ENCODE measurements at places on chromosomes 2 and 18. TPM values are rescaled to one million over a fixed set of nuclear protein-coding genes. Genes with fewer than 3 reads are reported as not detected.

GRCh38 chr2:148096012-148096411, 75.1 kb downstream of the MBD5 start:
- DNase-seq, result no peak

DNA sequence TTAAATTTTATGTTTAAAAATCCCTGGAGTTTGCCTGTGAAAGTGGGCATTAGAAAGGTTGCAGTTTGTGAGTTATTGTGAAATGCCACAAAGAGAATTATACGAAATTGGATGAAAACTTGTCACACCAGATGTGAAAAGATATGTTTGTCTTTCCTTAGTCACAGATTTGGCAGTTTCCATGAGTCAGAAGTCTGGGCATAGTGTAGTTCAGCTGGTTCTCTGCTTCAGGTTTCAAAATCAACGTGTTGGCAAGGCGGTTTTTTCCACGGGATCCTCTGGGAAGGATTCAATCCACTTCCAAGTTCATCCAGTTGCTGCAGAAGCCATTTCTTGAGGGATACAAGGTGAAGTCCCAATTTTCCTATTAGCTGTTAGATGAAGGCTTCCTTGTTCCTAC, 658.0 kb upstream of the CDH2 start:
- no peak for DNase-seq

DNA sequence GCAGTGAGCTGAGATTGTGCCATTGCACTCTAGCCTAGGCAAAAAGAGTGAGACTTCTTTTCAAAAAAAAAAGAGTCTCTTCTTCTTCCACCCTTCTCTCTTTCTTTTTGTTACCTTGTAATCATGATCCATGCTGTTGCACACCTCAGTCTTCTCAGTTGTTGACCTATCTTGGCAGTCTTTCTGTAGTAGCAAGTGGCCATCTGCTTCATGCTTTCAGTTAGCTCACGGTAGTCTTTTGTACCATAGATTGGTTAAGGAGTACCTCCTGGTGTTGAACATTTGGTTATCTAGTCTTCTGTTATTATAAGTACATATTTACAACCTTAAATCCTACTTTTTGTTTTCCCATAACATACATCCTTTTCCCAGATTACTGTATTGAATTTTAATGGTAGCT, 3.1 kb downstream of the GORASP2 start:
- DNase-seq, result no peak

The CXCR1 gene
- polyA plus RNA-seq, result not detected

The GPR17 gene
- polyA plus RNA-seq, result 0.03 TPM

The ABCG8 gene
- polyA plus RNA-seq, result not detected

DNA sequence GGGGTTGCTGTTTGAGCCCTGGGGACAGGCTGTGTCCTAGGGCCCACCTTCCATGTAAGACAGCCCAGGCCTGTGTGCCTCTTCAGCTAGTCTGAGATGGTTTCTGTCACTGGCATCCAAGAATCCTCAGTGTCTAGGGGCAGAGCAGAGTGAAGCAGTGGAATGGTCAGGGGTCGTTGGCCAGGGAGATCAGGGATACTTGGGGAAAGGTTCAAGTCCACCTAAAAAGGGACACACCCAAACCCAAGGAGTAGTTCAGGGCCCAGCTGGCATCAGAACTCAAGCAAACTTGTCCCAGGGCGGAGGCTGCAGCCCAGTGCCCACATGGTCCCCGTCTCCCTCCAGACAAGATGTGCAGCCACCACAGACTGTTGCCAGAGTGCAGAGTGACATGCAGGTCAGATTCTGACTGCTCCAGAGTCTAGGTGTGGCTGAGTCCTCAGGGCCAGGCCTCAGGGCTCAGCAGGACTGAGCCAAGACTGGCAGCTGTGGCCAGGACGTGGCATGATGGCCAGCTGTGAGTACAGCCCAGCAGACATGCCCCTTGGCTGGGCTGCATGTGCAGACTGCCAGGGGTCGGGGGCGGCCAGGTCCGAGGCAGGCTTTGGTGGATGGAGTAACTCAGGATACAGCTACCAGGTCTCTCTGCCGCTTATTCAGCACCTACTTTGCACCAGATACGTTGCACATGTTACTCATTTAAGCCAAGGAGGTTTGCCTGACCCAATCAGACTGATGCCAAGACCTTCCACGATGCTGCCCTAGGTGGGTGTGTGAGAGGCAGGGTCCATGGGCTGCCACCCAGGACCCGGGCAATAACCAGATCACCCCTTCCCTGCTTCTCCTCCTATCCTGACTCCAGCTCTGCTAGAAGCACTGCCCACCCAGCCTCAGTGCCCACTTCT, 146.6 kb downstream of the SMAD7 start:
- no peak for DNase-seq

The CHRNG gene
- polyA plus RNA-seq, result not detected

GRCh38 chr18:9404565-9405060, 70.0 kb downstream of the TWSG1 start:
- no peak for DNase-seq

GRCh38 chr18:52130624-52131301, 209.2 kb upstream of the DCC start:
- no peak for DNase-seq

DNA sequence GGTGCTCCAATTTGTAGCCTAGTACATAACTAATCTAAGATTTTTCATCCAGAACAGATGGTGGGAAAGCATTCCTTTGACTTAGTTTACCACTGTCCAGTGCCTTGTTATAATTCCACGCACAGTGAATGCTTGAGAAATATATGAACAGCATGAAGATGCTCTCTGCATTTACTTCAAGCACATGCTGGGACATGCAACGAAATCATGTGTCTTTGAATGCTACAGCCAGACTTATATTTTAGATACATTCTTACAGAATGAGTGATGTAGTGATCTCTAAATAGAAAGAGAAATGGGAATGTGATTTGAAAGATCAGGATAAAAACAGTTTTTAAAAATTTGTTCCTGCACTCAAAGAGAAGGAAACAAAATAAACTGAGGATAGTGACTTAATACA, 398.3 kb downstream of the FBXO15 start:
- DNase-seq, result no peak

DNA sequence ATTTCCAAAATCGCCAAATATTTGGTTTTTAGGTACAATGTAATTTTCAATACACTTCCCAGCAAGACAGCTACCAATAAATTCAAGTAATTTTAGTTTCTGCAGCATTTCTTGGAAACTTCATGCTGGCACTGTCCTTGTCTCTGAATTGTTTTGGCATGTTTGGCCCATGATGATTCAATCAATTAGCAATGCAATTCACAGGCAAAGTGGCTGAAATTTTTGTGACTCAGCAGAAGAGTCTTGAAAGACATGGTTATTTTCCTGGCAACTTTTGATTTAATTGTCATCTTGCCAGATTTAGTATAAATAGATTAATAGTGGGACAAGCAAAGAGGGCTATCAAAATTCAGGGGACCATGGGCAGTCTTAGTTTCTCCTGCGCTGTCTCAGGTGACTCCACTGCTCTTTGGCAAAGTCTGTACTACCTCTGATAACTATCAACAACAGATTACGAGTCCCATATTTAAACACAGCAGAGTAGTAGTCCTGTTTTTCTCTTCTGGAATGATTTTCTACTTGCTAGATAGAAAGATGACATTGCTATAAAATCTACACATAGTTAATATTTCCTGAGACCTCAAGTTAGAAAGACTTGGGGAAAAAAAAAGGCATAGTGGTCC, 88.9 kb upstream of the CYP26B1 start:
- DNase-seq, result no peak

DNA sequence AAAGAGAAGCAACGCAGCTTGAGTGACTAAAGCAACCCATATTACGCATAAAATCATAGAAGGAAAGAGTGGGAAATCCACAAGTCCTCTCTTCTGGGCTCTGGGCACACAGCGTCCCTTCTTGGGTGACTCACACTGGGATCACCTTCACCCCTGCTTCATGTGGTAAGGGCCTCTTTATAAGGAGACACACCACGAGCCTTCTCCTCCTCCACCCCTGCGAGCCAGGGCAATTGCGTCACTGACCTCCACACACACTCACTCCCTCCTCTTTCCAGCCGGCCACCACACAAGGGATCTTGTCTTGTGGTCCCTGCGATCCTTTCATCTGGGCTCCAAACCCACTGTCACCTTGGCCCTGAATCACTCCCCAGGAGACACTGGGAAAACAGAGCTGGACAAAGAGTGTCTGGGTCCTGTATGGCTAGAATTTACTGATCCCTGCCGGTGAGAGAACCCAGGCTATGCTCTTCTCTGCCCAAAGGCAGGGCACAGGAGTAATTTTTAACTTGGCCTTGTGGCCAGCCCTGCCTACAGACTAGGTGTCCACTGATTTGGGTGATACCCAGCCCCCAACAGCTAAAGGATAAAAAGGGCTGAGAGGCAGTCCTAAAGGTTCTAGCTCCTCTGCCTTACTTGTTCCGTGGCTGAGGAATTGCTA, 35.3 kb downstream of the NHEJ1 start:
- DNase-seq, result no peak

The PIEZO2 gene
- polyA plus RNA-seq, result not detected

- no peak for DNase-seq
These were observed 149.8 kb downstream of the RTP5 start for GRCh38 chr2:242019344-242019743.

DNA sequence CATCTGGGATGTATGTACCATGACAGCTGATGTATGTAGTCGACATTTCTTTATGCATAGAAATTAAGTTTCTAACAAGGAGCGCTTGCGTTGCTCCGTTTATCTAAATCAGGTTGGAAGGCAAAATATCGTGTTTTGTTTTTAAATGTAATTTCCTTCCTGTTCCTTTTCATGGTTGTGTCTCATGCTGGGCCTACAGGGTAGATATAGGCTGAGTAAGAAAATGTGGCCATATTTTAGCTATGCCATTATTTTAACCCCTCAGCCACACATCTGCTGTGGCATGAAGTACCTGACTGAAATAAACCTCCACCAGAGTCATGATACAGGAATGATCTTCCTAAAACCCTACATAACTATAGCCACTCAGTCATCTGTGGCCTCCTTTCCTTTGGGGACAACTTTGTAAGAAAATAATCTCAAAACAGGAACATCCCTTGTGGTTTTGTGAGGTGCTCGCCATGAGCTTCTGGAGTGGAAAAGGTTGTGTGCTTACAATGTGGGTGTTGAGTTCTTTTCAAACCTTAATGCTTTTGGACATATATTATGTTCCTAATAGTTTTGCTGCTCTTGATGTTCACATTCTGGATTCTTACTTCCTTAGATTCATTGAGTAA, 214.3 kb downstream of the FAM210A start:
- no peak for DNase-seq

DNA sequence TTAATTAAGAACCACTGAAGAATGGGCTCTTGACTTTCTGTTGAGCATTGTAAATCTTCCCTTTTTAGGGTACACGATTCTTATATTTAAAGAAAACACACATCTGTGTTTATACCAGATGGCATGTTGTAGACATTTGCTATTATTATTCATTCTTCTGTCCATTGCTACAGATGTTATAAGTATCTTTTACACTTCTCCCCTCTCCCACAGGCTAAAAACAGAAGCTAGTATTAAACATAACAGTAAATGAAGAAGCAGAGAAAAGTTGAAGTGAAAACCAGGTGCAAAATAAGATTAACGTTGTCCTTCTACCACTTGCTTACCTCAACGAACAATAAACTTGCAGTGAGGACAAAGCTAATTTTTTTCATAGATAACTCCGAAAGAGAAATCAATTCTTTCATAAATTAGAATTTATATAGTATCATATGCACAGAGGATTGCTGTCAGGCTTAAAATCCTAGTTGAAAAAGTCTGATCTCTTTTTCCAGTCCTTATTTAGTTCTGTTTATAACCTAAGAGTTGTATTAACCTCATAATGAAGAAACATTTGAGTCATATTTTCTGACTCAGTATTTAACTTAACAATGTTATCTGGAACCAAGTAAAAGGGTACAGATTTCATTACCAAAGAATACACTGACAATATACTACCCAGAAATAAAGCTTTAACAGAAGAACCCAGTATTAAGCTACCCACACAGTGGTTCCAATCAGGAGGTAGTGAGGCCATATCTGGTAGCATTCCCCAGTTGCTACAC, 16.4 kb upstream of the ZNF385B start:
- DNase-seq, result no peak

The CYP27C1 gene
- not detected for polyA plus RNA-seq

The FAM110C gene
- not detected for polyA plus RNA-seq

- DNase-seq, result no peak
These were observed 38.0 kb downstream of the CYP1B1 start for GRCh38 chr2:38037757-38038621.

The FIGN gene
- polyA plus RNA-seq, result 0.74 TPM

- no peak for DNase-seq
These were observed 43.5 kb upstream of the CTLA4 start for GRCh38 chr2:203824057-203824456.

GRCh38 chr2:171104379-171104778, 56.3 kb downstream of the TLK1 start:
- DNase-seq, result no peak

The THSD7B gene
- polyA plus RNA-seq, result not detected

DNA sequence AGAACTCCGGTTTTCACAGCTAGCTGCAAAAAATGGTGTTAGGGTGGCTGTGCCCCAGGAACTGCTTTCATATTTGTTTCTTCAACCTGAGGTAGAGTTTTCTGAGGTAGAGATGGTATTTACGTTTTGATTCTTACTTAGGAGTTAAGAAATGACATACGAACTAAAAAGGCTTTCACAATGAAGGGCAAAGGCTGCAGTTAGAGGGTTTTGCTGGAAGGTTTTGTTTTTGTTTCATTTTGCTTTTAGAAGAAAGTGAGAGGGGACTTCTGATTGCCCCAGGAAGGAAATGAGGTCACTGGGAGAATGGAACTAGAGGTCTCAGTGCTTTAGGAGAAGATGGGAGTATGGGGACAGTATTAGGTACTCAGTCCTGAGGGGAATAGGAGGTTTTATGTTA, 15.5 kb downstream of the CDCA7 start:
- no peak for DNase-seq

DNA sequence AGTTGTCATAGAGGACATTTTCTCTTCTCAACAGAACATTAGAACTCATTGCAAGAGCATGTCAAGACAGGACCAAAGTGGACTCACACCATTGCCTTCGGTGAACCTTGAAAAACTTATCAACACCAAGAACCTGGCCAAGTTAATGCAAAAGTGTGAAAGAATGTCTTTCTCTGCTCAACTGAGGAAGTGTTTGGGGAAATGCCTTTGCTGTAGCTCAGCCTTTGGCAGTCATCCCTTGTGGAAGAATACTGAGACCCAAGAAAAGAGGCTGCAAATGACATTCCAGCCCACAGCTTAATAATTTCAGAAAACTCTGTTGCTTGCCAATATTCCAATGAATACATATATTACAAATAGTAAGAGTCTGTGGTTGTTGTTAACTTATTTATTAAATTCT, 728.8 kb upstream of the PIK3C3 start:
- no peak for DNase-seq

The ANKRD62 gene
- not detected for polyA plus RNA-seq

GRCh38 chr2:11716689-11717321, 29.6 kb upstream of the LPIN1 start:
- DNase-seq, result no peak

The FOXD4L1 gene
- 0.13 TPM for polyA plus RNA-seq

DNA sequence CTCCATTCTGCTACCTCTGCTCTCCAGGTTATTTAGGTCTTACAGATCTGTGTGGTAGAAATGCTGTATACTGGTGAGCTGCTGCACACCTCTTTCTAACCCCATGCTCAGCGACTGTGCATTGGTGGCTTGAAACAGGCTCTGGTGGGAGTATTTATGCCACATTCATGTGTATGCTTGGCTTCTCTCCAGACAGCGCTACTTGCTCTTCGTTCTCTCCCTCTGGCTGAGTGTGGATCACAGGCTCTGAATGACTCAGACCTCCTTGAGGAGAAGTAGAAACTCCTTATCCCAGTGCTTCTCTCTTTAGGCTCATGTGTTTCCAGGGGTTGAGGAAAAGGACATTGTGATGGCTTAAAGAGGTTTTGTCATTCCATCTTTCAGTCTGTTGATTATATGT, 54.9 kb downstream of the FHOD3 start:
- DNase-seq, result no peak
